ENCODE measurements at places on chromosomes 2 and 18.

DNA sequence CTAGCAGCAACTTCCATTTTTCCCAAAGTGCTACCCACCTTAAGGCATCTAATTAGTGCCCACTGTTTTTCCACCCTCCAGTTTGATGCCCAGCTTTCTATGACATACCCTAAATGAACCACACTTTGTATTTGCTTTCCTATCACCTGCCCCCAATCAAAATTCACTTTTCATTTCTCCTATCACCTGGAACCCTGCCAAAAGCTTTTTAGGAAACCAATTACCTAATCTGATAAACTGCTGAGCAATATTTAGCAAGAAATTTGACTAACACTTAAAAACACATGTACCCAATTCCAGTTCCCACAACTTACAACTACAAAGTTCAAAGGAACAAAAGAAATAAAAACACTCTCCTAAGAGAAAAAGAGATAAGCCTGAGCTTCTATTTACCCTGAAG, 71.7 kb downstream of the IKZF2 start:
- DNase-seq, result no peak

- DNase-seq, result no peak
Measured at GRCh38 chr2:101463911-101464641, 10.8 kb downstream of the RFX8 start.

- no peak for DNase-seq
Measured at GRCh38 chr2:39875914-39876267, 96.8 kb upstream of the THUMPD2 start.

DNA sequence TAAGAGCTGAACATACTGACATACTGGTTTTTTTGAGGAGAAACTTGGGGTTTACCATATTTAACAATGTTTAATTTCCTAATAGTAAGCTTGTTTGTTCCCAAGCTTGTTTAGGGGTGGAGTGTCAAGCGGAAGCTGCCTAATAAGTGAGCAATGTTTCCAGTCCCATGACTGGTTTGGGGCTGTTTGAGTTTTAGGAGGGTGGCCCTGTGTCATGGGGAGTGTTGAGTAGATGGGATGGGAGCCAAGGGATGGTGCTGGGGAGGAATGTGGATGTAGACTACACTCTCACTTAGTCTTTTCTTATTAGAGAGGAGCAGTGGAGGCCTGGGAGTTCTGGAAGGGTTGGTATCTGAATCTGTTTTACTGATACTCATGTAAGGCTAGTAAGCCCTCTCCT, 128.5 kb downstream of the TANC1 start:
- no peak for DNase-seq

DNA sequence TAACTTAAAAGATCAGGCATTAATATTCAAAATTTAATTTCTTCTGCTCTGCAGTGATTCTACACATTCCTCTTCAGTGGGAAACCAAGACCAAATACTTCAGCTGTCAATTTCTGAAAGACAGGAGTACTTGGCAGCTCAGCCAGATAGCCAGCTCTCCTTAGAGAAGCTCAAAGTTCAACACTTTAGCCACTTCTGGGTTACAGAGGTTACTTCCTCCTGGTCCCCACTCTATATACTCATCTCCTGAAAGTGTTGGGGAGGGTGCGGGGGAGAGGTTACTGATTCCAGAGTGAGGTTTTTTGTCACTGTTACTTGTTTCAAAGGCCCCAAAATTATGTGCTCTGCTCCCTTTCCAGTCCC, 4.1 kb downstream of the CYTIP start:
- DNase-seq, result no peak

DNA sequence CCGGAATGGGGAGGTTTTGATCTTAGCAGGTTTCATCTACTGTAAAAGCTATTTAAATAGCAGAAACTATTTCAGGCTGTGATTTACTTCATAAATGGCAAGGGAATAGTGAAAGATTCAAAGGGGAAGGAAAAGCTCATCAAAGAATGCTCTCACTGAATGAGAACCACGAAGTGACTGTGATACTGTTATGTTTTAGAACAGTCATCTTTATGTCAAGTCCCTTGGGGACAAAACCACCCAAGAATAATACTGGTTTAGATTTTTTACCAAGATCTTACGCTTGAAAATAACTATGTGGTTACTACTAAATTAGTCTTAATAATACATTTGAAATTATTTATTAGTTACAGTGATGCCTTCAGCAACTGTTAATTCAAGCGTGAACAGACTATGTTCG, 28.1 kb downstream of the FARSB start:
- DNase-seq, result no peak

DNA sequence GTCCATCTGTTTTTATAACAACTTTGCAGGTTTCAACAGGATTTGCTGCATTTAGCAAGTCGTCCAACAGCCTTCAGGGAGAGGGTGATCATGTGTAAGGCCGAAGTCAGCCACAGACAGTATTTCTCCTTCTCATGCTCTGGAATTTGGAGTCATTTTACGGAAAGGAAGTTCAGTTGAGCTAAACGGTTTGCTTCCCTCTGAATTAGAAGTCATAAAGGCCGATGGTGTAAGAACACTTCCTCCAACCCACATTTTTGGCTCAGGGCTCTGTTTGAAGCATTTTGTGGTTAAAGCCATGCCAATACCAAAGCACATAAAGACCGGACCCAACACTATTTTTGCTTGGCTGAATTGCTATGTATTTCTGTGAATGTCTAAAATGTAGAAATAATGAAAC, 129.5 kb downstream of the TMEM182 start:
- no peak for DNase-seq

- no peak for DNase-seq
Measured at GRCh38 chr18:26008096-26008495, 82.3 kb downstream of the SS18 start.

DNA sequence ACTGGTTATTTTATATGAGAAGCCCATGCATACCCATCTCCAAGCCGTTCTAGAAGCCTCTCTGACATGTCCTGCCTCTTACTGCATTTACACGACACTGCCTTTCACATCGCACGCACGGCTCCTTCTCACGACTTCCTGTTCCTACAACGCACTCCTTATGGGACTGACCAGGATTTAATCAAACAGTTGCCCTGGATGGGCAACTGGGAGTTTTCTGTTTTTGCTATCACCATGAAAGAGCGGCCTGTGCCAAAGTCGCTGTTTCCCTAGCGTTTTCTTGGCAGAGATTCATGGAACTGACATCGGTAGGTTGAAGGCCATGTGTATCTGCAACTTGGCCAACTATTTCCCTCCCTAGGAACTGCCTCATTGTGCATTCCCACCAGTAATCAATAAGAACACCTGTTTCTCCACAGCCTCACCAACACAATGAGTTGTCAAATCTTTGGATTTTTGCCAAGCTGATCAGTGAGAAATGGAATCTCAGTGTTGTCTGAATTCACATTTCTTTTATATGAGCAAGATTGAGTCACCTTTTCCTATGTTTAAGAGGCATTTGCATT, 97.2 kb upstream of the OTOS start:
- no peak for DNase-seq

DNA sequence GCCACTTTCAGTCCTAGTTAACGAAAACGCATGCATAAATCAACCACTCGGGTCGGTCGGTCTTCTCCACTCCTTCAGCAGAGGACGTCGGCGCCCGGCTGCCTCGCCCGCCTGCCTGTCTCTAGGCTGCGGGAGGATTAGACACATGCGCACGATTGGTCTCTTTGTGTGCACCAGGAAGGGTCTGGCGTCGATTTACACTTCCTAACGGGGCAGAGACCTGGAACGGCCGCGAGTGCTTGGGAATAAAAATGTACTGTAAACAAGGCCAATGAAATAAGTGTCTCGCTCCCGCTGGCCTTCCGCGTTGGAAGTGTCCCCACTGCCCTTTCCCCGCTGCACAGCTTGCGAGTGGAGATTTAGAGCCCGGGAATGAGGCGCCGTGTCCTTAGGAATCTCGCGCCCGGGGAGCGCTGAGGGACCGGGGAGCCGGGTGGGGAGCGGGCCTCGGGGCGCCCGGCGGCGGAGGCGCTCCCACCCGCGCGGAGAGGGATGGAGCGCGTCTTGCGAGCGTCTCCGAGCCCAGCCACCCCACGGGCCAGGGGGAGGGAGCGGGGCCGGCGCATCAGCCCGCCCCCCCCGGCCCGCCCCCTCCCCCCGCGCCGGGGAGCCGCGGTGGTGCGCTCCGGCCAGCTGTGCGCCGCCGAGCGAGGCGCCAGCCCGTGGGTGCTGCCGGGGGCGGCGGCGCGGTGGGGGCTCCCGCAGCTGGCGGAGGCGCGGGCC, at the start of gene DOK6:
TSS of gene DOK6 (plus strand) at position 636 of the 723 bp plus-strand sequence.
- DNase-seq, result no peak
